DMS53 (cell line): ENCODE measurements at places on chromosomes 4 and X.

GRCh38 chrX:129559783-129560182, 19.7 kb downstream of the OCRL start:
- DNase-seq, result peak; percentile 1

- DNase-seq, result no peak
These were observed 147.0 kb downstream of the PACRGL start for GRCh38 chr4:20847124-20847747.

DNA sequence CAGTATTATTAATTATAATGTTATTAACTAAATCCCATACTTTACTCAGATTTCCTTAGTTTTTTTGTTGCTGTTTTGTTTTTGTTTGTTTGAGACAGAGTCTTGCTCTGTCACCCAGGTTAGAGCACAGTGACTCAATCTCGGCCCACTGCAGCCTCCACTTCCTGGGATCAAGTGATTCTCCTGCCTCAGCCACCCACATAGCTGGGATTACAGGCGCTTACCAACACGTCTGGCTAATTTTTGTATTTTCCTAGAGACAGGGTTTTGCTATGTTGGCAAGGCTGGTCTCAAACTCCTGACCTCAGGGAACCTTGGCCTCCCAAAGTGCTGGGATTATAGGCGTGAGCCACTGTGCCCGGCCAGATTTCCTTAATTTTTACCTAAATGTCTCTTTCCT, 72.2 kb downstream of the ANAPC4 start:
- DNase-seq, result no peak

DNA sequence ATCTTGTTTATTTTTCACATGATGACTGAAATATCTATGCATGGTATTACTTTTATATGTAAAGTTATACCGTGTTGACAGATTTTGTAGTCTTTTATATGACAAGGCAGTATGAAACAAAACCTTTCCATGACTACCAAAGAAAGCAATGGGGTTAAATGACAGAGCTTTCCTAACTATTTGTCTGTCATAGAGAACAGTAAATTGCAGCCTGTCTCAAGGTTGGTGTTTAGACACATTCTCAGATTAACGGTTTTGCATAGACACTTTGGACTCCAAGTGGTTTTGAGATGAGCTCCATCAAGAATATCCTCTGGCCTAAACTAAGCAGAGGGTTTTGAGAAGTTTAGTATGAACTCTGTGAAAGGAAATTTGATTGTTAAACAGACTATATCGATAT, 180.7 kb upstream of the TENM3 start:
- no peak for DNase-seq

DNA sequence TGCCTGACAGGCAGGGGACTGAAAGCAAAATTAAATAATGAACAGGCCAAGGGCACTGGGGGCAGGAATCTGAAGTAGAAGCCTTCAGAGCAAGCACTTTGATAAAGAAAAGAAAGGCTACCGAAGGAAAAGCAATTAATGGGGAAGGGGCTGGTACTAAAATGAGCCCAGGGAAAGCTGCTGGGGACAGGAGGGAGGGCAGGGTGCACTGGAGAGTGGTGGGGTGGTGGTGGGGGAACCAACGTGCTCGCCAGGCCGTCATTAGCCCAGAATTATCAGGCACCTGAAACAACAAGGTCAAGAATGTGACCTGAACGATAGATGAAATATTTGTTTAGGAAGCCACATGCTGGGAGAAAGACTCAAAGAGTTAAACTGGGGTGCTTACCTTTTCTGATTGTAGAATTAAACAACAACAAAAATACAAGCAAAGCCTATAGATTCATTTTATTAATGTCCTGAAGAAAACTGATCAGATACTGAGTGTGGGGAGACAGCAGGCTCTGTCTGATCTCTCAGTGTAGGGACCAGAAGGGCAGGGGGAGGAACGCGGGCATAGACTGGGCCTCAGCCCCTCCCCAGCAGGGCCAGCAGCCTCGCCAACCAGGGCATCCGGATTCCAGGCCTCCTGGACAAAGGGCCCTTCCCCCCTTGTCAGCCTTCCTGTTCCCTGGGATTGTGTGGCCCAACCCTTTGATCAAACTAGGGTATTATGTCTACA, 239.7 kb upstream of the KLF3 start:
- no peak for DNase-seq

DNA sequence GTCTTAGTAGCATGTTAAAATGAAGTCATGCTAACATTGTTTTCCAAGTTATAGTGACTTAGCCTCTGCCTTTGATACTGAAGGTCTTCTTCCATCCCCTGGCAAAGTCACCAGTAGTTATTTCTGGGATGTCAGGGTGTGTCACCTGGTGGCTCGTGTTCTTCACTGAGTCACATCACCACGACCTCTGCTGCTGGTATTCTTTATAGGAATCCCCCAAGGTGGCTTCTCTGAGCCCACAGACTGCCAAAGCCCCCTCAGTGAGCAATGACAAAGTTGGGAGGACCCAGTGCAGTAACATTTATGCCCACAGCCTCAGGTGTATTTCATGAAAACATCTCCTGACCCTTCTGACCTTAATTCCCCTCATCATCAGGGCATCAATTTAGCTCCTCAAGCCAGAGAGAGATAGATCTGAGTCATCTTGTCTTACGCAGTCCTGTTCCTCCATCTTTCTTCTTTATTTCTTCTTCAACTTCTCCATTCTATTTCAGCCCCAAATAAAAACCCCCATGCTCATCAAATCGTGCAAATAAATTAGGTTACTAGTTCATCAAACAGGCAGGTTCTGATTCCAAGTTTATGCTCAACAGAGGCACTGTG, 29.3 kb upstream of the GPRIN3 start:
- DNase-seq, result no peak

DNA sequence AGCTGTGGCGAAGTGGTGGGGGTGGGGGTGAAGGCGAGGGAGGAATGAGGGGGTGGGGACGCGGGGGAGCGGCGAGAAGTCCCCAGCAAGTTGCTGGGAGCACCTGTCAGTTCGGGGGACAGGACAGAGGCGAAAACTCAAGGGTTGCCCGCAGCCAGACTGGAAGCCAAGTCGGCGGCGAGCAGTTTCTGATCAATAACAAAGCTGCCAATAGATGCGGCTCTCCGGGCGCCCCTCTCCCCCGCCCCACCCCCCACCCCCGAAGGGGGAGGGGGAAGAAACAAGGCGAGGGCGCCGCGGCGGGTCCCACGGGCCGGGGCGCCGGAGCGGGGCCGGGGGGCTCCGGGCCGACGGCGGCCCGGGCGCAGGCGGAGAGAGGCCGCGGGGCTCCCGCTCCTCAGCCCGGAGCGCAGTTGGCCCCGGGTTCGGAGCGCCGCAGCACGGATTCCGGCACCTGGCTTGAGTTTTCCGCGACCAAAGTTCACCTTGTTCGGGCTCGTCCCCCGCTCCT, 379 bp downstream of the PDGFC start:
- peak; percentile 54 for DNase-seq

GRCh38 chr4:102592256-102592655, 91.1 kb downstream of the NFKB1 start:
- DNase-seq, result no peak

GRCh38 chr4:164440199-164440598, 313.7 kb upstream of the SMIM31 start:
- peak; percentile 38 for DNase-seq

DNA sequence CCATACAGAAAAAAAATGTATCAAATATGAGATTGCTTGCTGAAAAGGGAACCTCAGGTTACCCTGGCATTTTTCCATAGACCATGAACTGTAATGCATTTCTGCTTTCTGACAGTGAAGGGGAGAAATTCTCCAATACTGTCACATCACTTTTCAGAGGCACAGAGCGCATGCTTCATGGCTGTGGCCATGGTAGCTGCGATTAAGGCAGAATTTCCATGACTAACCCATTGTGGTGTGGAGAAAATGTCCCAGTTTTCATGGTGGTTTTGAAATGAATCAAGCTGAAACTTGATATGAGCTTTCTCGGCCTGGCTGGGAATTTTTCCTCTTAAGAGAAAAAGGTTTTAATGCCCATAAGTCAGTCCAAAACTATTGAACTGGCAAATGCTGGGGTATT, 39.5 kb upstream of the MAP3K15 start:
- DNase-seq, result no peak

- DNase-seq, result peak; percentile 87
These were observed 694.4 kb upstream of the POU3F4 start for GRCh38 chrX:82813671-82814078.

DNA sequence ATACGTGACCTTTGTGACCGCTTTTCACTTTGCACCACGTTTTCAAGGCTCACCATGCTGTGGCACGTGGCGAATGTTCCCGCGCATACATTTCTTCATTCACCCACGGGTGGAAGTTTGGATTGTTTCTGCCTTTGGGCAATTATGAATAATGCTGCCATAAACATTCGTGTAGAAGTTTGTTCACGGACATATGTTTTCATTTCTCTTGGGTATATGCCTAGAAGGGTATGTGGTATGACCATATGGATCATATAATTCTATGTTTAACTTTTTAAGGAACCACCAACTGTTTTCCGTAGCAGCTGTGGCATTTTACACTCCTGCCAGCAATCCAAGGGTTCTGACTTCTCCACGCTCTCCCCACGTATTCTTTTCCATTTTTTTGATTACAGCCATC, 60.9 kb upstream of the MXD4 start:
- DNase-seq, result no peak

DNA sequence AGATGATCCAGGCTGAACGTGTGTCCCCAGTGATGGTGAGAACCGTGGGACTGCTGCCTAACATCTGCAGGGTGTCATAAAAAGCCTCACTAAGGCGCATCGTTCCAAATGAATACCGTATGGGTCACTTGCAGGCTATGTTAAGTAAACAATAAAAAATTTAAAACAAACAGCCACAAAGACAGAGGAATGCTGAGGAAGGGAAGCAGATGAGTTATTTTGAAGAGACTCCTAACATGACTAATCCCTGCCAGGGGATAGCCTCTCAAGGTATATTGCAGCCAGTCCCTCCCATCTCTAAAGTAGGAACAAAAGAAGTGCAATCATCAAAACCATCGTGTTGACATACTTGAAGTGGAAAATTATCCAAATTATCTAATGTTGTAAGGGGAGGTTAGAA, 83.8 kb downstream of the UNC5C start:
- DNase-seq, result peak; percentile 83

DNA sequence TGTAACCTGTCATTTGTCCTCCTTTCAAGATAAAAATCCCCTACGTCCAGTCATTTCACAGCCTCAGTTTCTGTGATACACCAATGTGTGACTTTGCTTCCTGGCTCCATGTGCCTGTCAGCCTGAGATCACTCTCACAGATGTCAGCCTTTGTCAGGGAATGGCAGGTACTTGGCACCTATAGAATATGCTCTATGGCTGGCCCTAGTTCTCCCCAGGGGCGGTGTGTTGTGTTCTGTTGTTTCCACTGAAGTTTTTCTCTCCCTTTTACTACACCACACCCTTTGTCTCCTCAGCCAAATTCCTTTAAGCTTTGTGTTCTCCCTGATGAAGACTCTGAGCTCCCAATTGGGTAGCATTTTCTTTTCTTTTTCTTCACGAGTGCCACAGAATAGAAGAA, 81.7 kb downstream of the ALPK1 start:
- DNase-seq, result no peak
